ENCODE measurements at places on chromosomes 1 and 21.

DNA sequence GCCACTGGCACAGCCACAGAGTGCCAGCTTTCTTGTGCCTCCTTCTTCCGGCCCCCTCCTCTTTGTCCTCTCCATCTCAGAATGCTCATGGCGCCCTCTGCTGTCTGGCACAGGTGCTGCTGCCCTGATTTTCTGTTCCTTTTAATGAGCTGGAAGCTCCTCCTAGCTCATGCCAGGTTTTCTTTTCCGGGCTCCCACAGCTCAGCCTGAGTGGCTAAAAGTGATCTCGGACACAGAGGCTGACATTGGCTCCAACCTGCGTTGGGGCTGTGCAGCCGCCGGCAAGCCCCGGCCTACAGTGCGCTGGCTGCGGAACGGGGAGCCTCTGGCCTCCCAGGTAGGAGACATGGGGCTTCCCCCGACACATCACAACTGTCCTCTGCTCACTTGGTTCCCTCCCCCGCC is 18.7 kb downstream of the CNTN2 start:
- DNase-seq: no peak

- no peak for DNase-seq
Observed at GRCh38 chr1:101344745-101345144, 107.9 kb downstream of the S1PR1 start.

DNA sequence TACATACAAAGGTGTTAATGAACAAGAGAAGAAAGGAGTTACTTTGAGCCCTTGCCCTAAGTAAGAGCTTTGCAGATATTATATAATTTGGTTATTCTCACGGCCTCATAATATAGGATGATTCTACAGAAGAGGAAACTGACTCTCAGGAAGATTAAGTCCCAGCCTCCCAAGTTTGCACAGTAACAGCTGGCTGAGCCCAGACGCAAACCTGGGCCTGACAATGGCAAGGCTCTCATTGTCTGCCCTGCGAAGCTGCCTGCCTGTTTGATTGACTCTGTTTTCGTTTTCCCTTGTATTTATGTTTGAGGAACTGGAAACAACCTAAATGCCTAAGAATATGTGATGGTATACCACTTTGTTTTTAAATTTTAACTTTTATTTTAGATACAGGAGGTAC is 76.2 kb upstream of the PGBD5 start:
- no peak for DNase-seq

GRCh38 chr1:91349524-91349923 is 55.1 kb downstream of the HFM1 start:
- DNase-seq: no peak

DNA sequence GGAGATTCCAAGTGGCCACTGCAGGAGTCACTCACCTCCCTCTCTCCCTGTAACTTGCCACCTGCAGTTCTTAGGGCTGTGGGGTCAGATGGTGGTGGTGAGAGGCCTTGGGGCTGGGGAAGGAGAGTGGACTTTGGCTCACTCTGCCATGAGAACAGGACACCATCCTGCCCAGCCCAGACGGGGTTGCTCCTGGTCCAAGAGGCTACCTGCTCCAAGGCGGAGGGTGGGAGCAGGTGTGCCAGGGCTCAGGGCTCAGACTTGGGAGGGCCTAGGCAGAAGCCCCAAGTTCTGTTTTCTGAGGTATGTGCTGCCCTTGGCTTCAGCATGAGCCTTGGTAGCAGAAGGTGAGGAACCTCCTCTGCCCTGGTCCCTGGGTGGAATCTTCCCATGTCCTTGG is 11.4 kb upstream of the KCNC4 start:
- DNase-seq: no peak

- DNase-seq: no peak
Observed at GRCh38 chr1:111952125-111952657, 37.3 kb downstream of the KCND3 start.

DNA sequence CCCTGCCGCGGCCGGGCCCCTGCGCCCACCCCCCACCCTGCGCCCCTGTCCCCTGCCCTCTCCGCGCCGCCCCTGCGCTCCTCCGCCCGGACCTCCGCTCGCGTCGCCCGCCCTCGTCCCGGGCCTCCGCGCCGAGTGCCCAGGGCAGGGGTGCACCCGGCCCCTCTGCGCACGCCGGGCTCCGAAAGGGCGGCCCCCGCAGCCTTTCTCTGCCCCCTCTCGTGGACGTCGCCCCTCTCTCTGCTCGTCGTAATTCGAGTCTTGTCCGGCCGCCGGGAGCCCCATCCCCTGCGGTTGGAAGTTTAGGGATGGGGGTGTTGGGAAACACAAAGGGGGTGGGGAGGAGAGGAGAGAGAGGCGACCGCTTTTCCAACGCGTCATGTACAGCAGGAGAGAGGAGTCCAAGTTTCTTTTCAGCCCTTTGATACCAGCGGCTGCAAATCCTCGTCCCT is 407 bp downstream of the GALNT2 start:
- no peak for DNase-seq

GRCh38 chr1:61131716-61132115 is 49.4 kb downstream of the NFIA start:
- DNase-seq: no peak

GRCh38 chr1:11927866-11928592 is 1.8 kb upstream of the KIAA2013 start:
- DNase-seq: no peak

DNA sequence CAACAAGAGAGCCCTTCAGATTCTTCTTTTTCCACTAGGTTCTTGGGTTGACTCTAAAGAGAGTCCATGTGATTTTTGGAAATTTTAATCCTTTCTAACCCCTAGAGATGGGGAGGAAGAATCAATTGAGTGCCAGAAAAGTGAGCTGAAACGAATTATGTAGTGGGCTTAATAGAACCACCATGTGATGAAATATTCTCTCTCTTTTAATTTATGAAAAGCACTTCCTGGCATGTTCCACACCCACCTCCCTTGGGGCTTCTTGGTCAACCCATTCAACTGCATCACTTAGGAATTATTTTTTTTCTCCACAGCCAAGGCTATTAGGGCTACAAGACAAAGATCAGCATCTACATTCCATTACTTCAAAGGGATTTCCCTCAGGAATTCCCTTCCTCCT is 79.6 kb downstream of the ZC3H11B start:
- no peak for DNase-seq

- DNase-seq: no peak
Observed at GRCh38 chr1:59438058-59438560, 141.2 kb downstream of the FGGY start.

DNA sequence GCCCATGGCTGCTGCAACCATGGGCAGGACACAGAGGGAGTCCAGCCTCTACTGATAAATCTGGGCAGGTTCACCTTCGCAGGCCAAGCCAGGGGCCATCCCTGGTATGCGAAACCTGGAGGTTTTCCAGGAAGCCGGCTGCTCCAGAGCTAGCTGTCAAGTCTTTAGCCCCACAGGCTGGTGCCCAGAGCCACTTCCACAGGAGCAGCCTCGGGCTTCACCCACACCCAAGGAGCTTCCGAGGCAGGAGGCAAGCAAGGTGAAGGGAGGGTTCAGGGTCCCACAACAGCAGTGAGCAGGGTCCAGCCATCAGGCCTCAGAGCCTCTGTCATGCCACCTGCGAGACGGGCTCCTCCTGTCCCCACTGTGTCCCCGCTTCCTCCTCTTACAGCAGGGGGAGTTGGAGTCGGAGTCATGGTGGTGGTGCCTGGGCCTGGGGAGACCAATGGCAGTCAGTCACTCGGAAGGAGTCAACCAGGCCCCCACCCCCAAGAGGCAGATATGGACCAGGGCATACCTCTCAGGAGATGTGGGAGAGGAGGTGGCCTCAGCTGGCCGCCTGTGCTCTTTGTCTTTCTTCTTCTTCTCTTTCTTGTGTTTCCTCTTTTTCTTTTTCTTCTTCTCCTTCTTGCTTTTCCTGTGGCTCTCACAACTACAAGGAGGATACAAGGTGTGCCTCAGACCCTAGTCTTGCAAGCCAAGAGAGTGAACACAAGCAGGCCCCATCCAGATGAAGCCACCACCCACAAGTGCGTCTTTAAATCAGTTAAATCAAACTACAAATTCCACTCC is 2.1 kb downstream of the C1orf35 start:
- no peak for DNase-seq

- peak; percentile 91 for DNase-seq
Observed at GRCh38 chr1:171781176-171781875, at the start of gene METTL13. METTL13 (plus strand) TSS chr1:171781660; CDS start chr1:171781968, 308 bp downstream.

GRCh38 chr1:174166530-174167264 is 7.4 kb downstream of the RABGAP1L start:
- no peak for DNase-seq

- DNase-seq: no peak
Observed at GRCh38 chr1:169681140-169681539, 30.3 kb downstream of the SELL start.

GRCh38 chr1:232863544-232864275 is 58.5 kb downstream of the MAP10 start:
- DNase-seq: peak; percentile 56

GRCh38 chr1:29679316-29679715 is 443.0 kb downstream of the PTPRU start:
- no peak for DNase-seq

DNA sequence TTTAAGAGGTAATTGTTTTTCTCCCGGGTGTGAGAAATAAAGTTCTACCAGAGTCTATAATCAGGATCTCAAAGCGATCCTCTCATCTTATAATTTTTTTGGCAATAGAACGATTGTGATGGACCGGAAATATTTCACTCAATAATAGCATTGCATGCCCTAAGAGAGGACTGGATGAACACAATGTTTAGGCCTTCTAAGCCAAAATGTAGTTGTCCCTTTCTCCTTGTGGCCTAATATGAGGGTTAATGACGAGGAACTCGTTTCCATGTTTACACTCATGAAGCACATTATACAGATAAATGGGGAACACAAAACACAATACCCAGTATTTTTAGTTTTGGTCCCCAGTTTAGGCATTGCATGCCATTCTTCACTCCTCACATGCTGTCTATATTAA is 5.9 kb downstream of the TBX15 start:
- DNase-seq: no peak

GRCh38 chr1:202788800-202789199 is 19.4 kb downstream of the KDM5B start:
- DNase-seq: no peak

GRCh38 chr1:53141487-53142055 is 867 bp downstream of the SLC1A7 start:
- no peak for DNase-seq

DNA sequence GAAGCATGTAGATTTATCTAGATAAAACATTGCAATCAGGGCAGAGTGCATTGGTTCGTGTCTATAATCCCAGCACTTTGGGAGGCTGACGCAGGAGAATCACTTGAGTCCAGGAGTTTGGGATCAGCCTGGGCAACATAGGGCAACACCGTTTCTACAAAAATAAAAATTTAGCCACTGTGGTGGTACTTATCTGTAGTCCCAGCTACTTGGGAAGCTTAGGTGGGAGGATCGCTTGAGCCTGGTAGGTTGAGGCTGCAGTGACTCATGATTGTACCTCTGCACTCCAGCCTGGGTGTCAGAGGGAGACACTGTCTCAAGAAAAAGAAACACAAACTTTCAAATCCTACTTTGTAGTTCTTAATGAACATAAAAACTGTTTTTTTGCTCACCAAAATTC is 64.2 kb upstream of the RCC1 start:
- DNase-seq: no peak

GRCh38 chr1:180271272-180272255 is 41.5 kb downstream of the LHX4 start:
- DNase-seq: peak; percentile 12

DNA sequence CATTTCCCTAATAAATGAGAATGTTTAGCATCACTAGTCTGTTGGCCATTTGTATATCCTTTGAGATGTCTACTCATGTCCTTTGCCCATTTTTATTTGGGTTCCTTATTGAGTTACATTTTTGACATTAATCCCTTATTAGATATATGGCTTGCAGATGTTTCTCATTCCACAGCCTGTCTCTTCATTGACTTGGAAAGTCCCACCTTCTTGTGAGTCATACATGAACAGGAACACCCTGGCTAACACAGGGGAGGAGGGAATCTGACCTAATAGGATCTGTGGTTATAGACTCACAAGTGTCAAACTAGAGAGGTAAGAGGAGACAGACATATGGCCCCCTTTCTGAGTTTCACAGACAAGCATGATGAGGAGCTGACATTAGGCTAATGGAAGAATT is 11.5 kb downstream of the ZP4 start:
- DNase-seq: no peak

GRCh38 chr1:112143871-112144441 is 154.5 kb upstream of the KCND3 start:
- no peak for DNase-seq

DNA sequence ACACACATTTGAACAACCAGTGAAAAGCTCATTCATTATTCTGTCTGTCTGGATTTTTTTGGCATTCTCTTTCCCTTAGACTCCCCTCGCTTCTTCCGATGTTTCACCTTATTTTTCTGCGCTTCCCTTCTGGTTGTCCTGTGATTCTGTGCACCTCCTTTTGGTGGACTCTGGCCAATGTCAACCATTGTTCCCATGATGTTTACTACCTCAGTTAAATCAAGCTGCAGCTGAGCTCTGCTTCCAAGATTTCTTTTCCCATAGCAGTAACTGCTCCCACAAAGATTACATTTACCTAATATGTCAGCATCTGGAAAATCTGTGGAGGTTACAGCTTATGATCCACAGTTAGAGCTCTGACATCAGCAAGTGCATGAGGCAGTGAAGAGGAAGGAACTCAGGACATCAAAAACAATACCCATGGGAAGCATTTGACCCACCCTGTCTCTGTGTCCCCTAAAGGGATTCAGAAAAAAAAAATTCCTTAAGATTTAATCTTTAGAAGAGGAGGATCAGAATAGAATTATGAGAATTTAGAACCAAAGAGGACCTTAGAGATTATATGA is 69.9 kb upstream of the ADAMTS5 start:
- no peak for DNase-seq

DNA sequence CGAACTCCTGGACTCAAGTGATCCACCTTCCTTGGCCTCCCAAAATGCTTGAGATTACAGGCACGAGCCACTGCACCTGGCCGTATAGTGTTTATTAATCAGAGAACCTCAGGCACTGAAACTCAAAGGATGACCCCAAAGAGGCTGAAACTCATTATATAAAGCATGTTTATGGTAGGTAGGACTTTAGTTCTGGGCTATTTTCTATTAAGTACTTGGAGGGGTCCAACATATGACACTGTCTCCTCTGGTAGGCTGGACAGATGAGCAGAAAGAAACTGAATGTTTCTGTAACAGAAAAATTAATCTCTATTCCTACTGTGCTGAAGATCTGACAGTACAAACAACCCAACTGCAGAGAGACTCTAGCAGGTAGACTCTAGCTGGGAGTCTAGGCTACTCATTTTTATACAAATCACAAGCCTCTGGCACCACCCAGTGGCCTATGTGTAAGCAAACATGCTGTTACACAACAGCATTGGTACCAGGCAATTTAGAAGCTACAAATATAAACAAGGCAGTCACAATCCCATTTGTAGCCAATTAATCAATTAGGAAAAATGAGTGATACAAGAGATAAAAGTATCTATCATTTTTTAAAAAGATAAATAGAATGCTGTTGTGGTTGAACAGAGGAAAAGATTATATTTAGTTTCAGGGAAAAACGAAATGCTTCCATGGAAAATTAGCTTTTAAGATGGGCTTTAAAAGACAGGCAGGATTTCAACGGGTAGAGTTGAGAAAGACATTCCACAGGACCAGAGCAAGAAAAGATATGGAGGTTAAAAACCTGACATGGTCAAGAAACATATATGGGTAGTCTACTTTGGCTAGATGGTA is 10.4 kb downstream of the DCAF8 start:
- DNase-seq: peak; percentile 2

Measured in NCI-H524 treated with DMSO at 0.1 percent for 48 hours (cell line).